ENCODE measurements at places on chromosomes 12 and 14.

DNA sequence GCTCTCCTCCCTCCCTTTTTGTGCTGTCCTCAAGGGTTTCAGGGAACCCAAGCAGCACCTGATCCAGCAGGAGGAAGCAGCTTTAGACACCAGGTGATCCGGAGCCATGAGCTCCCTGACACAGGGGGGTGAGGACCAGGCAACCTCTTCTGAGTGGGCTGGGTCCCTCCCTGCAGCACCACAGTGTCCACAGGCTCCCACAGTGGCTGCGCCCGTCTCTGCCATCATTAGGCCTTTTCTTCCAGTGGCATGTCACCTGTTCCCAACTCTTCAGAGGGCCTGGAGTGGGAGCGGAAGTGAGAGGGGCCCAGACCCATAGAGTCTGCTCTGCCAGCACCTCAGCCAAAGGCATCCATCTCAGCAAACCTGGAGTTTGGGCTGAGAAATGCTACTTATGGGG lies 421 bp upstream of the KRT76 start:
- no peak for DNase-seq

GRCh38 chr12:10101648-10102220 lies 2.9 kb upstream of the CLEC1A start:
- DNase-seq = no peak

GRCh38 chr14:93431036-93431670 lies 414 bp downstream of the UNC79 start:
- DNase-seq = peak; percentile 31

GRCh38 chr14:75359098-75359497 lies 68.7 kb upstream of the JDP2 start:
- DNase-seq = no peak

- no peak for DNase-seq
Measured at GRCh38 chr12:107179871-107180270, 86.5 kb upstream of the CRY1 start.

GRCh38 chr12:123808167-123808566 lies 46.1 kb downstream of the DNAH10 start:
- DNase-seq = no peak

DNA sequence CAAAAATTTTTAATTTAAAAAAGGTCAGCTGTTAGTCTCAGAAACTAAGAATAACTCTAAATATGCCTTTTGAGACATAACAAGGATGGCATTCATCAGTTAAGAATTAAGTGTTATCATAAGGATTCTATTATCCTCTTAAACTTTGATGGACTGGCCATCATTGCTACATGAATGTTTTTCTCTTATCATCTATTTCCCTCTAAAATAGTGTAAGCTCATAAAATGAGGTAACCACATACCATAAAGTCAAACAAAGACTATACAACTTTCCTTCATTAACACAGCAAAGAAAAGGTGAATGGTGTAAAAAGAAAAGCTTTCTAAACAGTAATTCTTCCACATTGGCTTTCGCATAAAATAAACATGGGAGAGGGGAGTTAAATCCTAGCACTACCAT lies 41.1 kb downstream of the TMTC1 start:
- DNase-seq = no peak

DNA sequence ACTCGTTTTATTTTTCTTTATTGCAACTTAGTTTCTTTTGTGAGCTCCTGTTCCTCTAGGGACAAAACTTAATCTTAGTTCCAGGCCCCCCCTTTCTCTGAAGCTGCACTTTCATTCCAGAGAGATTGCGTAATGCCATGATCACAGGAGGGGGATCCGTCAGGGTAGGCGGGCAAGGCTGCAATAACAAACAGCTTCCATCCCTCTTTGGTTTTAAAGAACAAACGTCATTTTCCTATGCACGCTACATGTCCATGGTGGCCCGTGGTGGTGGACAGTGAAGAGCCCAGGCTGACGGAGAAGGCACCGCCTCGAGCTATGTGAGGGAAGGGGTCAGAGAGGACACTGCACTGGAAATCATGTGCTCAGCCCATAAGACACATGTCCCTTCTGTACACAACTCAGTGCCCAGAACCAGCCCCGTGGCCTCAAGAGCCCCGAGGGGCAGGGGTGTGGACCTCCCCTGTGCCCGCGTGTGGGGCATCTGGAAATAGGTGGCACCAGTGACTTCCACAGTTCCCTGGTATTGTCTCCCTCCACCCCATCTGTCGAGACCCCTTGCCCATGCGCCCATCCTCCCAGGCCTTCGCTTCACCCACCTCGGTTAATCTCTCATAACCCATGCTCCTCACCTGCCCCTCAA lies 161.4 kb downstream of the ADGRD1 start:
- no peak for DNase-seq

GRCh38 chr12:111807232-111807631 lies 34.8 kb upstream of the MAPKAPK5 start:
- DNase-seq = no peak
